Nucleus accumbens (tissue), 56 donors: ENCODE measurements at places on chromosomes 2 and 18.

DNA sequence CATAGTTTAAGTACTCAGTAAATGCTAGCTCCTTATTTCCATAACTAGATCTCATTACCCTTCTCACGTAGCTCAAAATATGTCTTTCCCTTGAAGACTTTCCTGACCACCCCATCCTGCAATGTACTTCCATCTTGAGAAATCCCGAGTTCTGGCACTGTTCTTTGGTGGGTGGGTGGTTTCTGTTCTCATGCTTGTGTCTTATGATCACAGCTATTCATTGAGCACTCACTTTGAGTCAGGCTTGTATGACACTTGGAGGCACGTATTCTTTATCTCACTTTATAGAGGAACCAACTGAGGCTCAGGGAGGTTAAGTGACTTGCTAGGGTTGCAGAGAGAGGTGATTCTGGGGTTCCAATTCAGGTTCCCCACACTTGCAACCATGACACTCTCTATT, 9.0 kb upstream of the CLIP4 start:
- no peak for DNase-seq

GRCh38 chr2:8232871-8233270, 449.0 kb upstream of the ID2 start:
- DNase-seq = no peak

- DNase-seq = no peak
Observed at GRCh38 chr2:88658881-88659537, 31.7 kb upstream of the EIF2AK3 start.

- no peak for DNase-seq
Observed at GRCh38 chr2:231795525-231796327, 9.5 kb downstream of the COPS7B start.

DNA sequence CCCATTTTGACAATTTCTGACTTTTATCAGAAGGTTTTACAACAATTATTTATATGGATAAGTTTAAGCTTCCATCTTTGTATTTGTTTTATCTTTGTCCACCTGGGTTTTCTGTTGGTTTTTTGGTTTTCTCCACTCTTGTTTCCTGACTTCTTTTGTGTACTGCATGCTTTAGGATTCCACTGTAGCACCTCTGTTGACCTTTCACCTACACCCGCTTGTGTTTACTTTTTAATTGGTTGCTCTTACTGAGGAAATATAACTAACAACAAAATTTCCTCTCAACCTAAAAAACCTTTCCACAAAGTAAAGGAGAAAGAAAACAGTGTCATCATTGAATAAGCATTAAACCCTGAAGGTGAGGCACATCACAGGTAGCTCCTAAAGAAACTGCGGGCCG, 39.8 kb upstream of the TTR start:
- no peak for DNase-seq

DNA sequence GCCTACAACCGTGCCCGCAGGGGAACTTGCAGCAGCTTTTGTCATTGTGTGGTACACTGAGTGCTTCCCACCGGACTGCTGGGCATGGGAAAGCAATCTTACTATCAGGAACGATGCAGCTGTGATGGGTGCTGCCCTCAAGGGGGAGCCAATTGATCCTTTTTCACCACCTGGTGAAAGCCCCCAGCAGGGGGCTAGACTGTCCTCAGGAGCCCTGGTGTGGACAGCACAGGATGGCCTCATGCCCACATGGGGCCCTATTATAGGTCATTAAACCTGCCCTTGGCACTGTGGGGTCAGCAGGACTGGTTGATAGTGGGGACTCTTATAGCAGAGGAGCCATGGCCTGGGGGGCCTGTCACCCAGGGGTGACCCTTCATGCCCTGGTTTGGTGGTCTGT, 172.2 kb downstream of the GLI2 start:
- DNase-seq = no peak

DNA sequence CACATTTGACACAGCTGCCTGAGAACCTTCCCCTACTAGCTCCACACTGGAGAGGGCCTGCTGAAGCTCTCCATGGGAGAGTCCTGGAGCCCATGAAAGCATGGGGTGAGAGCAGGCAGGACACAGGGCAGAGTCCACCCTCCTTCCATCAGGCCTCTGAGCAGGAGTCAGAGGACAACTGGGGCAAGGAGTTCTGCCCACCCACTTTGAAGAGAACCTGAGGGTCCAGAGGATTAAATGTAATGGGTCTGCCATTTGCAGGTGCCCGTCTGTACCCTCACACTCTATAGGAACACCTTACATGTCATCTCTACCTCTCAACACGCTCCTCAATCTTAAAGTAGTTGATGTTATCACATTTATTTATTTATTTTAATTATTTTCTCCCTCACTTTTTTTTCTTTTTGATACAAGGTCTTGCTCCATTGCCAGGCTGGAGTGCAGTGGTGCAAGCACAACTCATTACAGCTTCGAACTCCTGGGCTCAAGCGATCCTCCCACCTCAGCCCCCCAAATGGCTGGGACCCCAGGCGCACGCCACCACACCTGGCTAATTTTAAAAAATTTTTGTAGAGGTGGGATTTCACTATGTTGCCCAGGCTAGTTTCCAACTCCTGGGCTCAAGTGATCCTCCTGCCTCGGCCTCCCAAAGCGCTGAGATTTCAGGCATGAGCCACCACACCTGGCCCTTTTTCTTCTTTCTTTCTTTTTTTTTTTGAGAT, 10.2 kb downstream of the ADRA2B start:
- DNase-seq = no peak

DNA sequence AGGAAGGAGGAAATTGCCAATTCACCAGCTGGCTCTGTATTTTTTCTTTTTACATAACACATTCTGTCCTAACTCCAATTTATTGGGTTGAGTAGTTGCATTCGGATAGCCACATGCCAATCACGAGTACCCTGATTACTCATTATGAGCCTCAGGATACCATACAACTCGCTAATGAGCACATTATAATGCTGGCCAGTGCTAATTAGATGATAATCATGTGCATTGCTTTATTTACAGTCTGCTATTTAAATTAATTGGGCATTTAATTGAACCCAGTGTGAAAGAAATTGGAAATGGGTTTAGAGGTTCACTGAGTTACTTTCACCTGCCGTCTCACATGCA, 15.2 kb downstream of the G6PC2 start:
- DNase-seq = no peak

GRCh38 chr18:58606236-58606635, 22.7 kb downstream of the ALPK2 start:
- DNase-seq = no peak

DNA sequence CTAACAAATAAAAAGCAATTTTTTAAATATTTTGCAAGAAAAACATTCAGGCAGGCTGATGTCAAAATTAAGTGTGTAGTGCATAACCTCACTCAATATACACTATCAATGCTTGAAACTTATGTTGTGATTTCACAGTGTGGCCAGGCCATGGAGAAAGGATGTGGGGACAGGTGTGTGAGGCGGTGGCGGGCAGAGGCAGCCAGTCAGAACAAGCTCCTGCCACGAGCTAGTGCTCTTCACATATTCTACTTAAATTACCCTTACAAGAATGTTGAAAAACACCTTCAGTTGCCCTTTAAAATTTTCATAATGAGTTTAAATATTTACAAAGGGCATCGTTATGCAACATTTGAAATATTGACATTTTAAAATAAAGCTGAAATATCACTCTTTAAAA, 43.2 kb downstream of the CYB5A start:
- no peak for DNase-seq

DNA sequence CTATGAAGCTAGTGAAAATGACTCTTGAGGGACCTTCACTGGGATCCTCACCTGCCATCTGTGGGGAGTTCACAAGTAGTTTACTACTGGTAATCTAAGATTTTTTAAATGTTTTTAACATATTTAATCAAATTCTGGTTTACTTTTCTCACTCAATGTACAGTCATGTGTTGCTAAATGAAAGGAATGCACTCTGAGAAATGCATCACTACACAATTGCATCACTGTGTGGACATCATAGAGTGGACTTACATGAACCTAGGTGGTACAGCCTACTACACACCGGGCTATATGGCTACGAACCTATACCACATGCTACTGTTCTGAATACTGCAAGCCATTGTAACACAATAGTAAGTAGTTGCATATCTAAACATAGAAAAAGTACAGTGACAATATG, 528.0 kb downstream of the BCL11A start:
- DNase-seq = no peak

DNA sequence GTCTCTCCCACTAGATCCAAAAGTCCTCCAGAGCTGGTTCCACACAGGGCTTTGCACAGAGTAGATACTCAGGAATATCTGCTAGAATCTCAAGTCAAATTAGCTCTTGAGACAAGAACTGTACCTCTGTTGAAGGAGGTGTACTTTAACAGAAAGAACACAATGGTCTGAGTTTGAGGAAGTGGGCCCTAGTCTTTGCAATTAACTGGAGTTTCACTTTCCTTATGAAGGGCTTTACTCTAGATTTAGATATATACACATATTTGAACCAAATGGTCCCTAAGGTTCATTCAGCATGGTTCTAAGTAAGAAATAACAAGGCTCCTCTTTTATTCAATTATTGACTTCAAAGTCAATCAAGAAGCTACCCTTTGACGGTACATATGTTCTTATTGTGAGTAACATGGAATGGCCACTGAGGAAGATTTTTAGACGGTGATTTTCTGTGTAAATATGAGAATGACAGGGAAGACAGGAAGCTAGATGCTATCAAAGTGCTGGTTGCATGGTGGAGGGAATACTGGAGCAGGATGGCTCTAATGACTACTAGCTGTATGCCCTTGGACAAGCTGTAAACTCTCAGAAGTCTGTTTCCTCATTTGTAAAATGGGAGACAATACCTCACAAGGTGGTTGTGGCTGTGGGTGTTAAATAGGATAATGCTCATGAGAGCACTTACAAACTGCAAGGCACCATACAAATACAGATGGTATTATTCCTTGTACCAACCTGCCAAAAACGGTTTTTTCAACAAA, 73.5 kb upstream of the SERTAD2 start:
- no peak for DNase-seq

DNA sequence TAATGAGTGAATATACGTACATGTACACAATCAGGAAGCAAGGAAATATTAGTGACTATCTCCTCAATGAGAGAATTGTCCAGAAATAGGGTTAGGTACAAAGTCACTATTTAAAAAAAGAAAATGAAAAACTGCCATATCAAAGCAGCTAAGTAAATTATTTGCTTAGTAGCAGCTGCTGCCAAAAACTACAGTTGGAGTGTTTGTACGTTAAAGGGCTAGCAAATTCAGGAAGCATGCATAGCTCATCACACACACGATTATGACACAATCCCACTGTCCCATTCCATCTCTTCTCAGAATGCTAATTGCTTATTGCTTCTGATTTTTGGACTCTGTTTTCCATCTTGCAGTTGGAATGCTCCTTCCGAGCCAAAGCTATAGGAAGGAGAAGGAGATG, 2012.5 kb upstream of the LRRTM1 start:
- no peak for DNase-seq

DNA sequence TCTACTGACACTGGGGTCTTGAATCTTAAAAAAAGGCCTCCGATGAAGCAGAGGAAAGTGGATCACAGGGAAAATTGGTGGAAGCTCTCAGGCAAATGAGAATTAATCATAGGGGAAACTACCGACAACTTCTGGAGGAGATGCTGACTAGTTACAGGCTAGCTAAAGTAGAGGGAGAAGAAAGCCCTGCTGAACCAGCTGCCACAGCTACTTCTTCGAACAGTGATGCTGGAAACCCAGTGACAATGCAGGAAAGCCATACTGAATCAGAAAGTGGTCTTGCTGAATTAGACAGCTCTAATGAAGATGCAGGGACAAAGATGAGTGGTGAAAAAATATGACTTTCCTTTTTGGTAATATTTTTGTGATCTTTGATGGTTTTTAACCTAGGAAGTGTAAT, 44.9 kb upstream of the SLC3A1 start:
- no peak for DNase-seq

GRCh38 chr2:236367506-236368289, 103.5 kb upstream of the ASB18 start:
- no peak for DNase-seq

DNA sequence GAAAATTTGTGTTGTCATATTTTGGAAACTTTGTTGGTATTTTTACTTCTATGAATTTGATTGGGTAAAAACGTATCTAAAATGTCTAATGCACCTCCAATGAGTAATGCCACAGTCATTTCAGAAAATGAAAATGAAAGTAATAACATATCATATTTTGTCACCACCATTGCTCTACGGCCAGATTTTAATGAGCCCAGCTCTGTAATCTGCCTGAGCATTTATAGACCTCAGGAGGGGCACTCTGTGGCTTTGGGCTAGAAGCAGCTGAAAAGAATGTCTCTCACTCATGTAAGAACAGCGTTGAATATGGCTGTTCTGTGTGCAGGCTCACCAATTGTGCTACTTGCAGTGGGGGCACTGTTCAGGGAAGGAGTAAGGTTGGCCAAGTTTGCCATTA, 32.7 kb upstream of the ABCA12 start:
- DNase-seq = no peak

DNA sequence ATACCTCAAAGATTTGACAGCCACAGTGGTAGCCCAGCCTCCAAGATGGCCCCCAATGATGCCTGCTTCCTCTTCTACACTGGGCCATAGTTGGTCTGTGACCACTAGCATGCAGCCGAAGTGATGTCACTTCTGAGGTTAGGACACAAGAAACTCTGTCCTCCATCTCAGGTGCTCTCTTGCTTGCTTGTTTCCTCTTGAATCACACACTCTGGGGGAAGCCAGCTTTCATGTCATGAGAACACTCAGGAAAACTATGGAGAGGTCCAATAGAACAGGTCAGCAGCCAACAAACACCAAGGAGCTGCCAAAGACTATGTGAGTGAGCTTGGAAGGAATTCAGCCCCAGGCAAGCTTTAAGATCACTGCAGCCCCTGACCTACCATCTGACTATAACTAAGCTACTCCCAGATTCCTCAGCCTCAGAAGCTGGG, 3.3 kb upstream of the ADAM17 start:
- DNase-seq = no peak

DNA sequence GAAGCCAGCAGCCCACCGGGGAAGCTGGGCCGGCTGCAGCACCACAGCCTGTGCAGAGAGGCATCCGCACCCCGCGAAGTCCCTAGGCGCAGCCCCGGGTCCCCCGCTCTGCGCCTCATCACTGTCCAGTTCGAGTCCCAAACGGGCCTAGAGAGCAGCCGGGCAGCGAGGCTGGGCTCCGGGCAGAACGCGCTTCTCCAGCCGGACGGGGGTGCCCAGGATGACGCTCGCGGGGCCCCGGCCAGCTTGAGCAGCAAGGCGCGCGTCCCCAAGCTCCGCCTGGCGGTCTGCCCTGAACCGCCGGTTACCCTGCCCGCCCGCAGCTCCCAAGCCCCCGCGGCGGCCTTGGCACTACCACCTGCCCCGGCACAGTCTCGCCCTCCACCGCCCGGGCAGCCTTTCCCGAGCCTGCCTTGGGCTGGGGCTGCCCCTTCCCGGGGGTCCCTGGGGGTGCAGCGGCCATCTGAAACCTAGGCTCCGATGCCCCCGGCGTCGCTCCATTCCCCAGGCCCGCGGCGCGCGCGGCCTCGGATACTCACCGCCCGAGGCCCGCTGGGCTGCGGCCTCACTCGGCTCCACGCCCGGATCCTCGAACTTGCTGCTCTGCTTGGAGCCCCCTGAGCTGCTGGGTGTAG, 591 bp downstream of the SLC16A14 start:
- peak; percentile 45 for DNase-seq

- DNase-seq = no peak
Observed at GRCh38 chr18:10081492-10081891, 167.7 kb downstream of the VAPA start.

- peak; percentile 60 for DNase-seq
Observed at GRCh38 chr18:26863122-26863879, 2.2 kb downstream of the AQP4 start.

- DNase-seq = no peak
Observed at GRCh38 chr2:203596183-203596582, 61.1 kb upstream of the RAPH1 start.

GRCh38 chr18:58788470-58788869, 76.2 kb upstream of the ZNF532 start:
- no peak for DNase-seq

GRCh38 chr2:192327576-192327975, 132.8 kb upstream of the TMEFF2 start:
- DNase-seq = no peak
